ENCODE measurements at places on chromosomes 3 and 15.

GRCh38 chr15:62059108-62059815 lies 985 bp downstream of the VPS13C start:
- no peak for DNase-seq

- no peak for DNase-seq
Measured at GRCh38 chr15:27589260-27589659, 509.9 kb downstream of the OCA2 start.

DNA sequence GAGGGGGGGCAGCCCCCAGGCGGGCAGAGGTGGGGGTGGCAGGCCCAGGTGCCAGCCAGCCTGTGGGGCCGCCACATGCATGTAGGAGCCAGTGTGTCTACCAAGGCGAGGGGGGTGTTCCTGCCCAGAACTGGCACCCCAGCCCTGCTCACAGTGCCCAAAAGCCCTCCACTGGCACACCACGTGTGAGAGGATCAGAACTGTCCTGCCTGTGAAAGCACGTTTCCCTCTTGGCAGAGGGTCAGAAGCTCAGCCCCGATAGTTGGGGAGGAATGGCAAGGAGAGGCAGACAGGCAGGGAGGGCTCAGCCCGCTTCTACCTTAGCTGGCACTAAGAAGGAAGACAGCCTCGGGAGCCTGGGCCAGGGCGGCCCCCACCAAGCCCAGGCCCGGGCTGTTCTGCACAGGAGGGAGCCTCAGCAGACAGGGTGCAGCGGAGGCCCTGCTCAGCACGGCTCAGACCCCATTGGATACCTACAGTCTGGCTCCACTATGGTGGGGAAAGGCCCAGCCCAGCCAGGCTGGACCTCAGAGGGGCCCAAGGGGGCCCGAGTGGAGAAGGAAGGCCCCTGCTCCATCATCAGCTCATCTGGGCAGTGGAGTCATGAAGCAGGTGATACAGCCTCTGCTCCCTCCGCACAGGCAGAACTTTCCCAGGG lies 84.8 kb upstream of the LINGO1 start:
- DNase-seq: no peak

GRCh38 chr3:141448606-141449220 lies 38.1 kb upstream of the RASA2 start:
- DNase-seq: no peak

DNA sequence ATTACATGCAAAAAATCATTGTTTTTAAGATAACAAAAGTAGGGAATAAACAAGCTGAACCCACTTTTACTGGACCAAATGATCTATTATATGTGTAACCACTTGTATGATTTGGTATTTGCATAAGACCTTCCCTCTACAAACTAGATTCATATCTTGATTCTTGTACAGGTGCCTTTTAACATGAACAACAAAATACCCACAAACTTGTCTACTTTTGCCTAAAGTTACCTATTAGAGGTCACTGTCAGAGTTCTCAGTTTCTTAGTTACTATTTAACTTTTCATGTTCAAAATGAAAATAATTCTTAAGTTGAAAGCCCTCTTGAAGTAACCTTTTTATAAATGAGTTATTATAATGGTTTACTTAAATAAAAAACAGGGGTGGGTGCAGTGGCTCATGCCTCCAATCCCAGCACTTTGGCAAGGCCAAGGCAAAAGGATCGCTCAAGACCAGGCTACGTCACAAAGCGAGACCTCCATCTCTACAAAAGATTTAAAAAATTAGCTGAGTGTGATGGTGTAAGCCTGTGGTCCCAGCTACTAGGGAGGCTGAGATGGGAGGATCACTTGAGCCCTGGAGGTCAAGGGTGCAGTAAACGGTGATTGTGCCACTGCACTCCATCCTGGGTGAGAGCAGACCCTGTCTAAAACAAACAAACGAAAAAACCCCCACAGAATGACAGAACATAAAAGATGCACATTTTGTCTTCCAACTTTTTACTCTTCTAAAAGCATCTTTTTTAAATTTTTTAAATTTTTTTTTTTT lies 16.0 kb downstream of the ACTR8 start:
- DNase-seq: no peak

DNA sequence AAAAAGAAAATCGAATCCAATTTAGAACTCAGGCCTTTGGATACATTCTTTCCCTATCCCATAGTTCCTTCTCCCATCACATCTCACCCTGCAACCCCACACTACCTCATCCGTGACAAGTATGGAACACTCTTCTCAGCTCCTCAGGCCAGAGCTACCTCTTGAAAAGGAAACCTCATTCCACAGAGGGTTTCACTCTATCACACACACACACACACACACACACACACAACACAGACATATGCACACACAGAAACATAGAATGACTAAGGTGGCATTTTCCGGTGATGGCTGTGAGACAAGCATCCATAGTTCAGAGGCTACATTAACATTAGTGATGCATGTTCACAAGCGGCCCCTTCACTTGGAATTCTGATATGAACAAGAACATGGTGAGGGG lies 122.0 kb upstream of the HES1 start:
- no peak for DNase-seq

GRCh38 chr15:38622304-38622703 lies 57.7 kb upstream of the RASGRP1 start:
- no peak for DNase-seq

- DNase-seq: no peak
Measured at GRCh38 chr3:162769564-162769963, 1273.0 kb downstream of the OTOL1 start.

- no peak for DNase-seq
Measured at GRCh38 chr3:66401675-66402491, 98.9 kb downstream of the LRIG1 start.

DNA sequence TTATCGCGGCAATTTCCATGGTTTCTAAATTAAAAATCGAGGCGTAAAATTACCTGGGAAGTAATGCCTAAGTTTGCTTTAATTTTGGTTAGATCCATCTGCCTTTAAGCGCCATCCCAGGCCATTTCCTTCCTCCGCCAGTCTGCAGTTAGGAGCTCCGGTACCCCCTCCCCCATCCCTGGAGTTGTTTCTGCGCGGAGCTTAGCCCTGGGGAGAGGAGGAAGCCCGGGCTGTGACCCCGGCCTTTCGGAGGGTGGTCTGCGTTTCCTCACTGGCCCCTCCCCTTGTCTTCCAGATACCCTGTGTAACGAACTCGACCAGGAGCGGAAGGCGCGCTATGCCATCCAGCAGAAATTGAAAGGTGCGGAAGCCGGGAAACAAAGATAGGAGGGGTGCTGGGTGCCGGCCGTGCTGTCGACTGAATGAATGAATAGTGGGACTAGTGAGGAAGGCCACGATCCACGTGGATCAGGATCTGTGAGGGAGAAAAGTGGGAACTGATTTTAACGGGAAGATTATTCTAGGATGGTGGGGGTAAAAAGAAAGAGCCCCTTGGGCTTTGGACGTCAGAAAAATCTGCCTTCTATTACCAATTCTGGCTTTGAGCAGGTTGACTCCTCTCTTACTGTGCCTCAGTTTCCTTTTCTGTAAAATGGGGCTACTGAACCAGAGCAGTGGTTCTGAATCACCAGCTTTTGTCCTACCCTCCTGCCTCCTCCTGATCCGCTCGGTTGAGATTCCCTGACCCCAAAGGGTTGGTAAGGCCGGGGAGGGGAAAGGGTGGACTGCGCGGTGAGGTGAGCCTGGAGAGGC lies 6.7 kb downstream of the RNU6-1 start:
- no peak for DNase-seq

GRCh38 chr15:63909819-63910437 lies 76.2 kb upstream of the HERC1 start:
- DNase-seq: peak; percentile 51

GRCh38 chr15:100909565-100909964 lies 9.6 kb upstream of the LRRK1 start:
- DNase-seq: no peak

GRCh38 chr3:88742674-88743507 lies 364.5 kb upstream of the EPHA3 start:
- no peak for DNase-seq

GRCh38 chr3:166957121-166957520 lies 423.0 kb downstream of the ZBBX start:
- no peak for DNase-seq

GRCh38 chr3:122581622-122582021 lies 4.2 kb downstream of the PARP15 start:
- DNase-seq: no peak

DNA sequence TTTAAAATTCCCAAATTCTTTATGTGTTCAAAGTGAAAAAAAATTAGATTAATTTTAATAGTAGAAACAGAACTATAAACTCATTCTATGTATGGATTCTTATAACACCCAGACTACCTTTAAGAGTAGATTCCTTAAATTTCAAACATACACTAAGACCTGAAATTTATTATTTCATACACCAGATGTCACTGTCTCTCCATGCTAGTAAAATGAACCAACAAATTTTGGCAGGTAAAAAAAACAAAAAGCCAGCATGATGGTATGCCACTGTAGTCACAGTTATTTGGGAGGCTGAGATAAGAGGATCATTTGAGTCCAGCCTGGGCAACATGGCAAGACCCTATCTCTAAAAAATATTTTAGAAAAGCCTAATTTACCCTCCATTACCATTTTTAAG lies 461.3 kb upstream of the NAALADL2 start:
- DNase-seq: peak; percentile 8

- DNase-seq: no peak
Measured at GRCh38 chr15:90042356-90042755, 41.2 kb downstream of the ZNF710 start.

- DNase-seq: no peak
Measured at GRCh38 chr3:127823426-127823857, 1.1 kb upstream of the MGLL start.

DNA sequence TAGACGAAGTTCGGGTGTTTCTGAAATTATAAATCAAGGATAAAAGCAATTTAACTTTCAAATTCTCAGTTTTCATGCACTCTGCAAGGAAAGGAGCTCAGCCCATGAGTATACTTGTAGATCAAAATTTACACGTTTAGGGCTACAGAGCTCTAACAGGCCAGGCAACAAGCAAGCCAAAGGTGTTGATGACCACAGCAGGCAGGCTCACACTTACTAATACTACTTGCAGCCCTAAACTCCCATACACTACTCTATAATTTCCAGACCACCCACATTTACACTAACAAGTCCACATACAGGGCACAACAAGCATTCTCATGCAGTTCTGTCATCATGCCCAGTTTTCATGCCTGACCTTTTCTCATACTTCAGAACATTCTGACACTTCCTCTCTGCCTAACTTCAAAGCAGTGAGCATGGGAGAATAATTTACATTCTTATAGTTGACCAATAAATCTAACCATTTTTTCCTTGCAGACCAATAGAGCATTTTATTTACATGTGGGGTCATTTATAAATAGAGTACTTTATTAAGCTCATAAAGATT lies 124.7 kb upstream of the FRMD4B start:
- no peak for DNase-seq

DNA sequence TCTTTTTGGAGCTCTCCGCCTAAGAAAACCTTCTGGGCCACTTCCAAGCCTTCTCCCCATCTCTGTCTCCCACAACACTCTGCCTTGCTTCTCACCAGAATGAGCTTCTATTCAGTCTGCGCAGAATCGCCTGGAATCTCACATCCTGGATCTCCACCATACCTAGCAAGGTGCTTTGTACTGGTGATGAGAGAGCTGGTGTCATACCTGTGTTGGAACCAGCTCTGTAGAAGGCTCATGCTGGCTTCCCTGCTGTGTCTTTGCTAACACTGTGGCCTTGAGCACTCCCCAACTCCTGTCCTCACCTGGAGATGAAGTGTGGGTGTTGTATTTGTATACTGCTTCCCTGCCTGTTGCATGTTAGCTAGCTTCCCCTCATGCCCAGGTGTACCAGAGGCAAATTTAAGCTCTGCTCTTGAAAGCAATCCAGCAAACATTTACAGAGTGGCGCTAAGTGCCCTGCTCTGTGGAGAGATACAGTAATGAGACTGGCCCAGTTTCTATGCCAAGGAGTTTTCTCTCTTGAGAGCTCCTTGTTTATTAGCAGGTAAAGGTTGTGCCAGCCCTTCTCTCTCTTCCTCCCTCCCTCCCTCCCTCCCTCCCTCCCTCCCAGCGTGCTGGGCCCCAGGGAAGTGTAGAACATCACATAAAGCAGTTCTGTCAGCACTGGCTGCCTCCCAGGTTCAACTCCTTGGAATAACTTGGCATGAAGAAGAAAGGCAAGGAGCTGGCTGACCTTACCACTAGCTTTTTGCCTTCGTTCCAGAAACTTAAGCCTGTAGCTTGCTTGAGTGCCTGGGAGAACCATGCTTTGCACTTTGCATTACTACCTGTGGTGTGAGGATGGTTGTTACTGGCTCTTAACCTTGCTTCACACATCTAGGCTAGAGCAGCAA lies 54.9 kb downstream of the TRIM71 start:
- DNase-seq: peak; percentile 71

DNA sequence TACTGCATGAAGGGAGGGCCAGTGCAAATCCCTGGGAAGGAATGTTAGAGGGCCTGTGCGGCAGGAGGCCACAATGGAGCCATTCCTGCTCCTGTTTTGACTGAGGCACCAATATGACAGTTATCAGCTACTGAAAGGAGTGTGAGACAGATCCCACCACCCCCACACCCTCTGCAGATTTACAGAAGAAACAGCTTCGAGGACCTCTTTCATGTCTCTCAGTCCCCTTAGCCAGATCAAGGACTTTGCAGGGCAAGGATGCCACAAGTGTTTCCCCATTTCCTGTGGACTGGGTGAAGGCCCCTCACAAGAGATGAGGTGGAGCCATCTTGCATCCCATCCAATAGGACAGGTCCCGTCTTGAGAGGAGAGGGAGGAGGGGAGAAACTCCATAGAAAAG lies 48.5 kb upstream of the RASGRP1 start:
- no peak for DNase-seq

DNA sequence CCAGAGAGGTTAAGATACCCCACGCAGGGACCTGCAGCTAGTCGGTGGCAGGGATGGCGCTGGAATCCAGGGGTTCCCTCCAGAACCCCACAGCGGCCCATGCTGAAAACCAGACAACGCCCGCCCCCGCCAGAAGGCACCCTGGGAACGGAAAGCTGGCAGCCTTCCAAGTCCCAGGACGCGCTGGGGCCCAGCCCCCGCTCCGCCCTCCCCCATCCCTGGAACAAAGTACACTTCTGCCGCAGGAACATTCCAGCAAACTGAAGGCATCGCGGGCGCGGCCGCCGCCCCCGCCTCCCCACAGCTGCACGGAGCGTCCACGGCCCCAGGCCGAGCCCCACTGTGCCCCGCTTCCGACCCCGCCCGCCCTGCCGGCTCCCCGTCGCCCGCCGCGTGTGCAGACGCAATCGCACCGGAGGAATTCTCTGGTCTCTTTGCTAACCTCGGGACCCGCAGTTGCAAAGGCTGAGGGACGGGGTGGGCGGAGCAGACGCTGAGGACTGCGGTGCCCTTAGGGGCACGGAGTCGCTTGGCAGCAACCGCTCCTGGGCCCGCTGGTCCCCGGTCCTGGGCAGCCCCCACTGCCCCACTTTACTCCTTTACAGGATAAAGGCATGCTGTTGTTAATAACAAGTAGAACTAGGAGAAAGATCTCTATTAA lies 44.8 kb upstream of the RNU6-1 start:
- DNase-seq: no peak

All from astrocyte of the cerebellum (primary cell).